ENCODE measurements at places on chromosomes 12 and 14.

GRCh38 chr12:66258011-66258410, 44.3 kb upstream of the HELB start:
- DNase-seq = peak; percentile 28

DNA sequence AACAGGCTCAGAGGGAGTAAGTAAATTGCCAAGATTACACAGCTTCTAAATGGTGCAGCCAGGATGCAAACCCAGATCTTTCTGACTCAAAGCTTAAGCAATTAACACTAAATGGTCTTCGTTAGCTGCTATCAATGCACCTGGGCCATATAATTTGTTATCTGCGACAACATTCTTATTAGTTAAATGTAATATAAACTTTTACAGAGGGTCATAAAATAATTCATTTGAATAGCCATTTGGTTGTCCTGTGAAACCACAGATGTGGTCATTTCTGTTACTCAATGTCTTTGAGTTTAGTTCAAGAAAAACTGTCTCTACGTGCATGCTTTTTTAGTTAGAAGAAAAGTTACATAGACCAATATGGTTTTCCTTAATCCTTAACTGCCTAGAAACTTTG, 22.1 kb upstream of the NAP1L1 start:
- DNase-seq = no peak

- DNase-seq = no peak
Measured at GRCh38 chr14:33931461-33931860, 19.4 kb downstream of the EGLN3 start.

GRCh38 chr14:34935488-34935887, 47.3 kb upstream of the SRP54 start:
- DNase-seq = no peak

DNA sequence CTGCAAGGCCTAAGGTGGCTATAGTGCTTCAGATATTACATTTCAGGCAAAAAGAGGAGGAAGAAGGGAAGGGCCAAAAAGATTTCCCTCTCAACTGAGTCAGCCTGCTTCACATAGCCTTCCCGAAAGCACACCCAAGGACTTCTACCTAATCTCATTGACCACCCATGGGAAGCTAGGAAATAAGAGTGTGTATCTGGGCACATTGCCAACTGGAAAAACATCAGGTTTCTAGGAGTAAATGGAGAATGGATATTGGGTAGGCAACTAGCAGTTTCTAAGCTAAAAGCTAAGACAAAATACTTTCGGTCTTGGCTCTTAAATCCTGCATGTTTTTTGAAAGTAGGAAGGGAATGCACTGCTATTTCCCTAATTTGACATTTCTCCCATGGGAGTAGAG, 221.7 kb upstream of the GRIP1 start:
- DNase-seq = peak; percentile 62

DNA sequence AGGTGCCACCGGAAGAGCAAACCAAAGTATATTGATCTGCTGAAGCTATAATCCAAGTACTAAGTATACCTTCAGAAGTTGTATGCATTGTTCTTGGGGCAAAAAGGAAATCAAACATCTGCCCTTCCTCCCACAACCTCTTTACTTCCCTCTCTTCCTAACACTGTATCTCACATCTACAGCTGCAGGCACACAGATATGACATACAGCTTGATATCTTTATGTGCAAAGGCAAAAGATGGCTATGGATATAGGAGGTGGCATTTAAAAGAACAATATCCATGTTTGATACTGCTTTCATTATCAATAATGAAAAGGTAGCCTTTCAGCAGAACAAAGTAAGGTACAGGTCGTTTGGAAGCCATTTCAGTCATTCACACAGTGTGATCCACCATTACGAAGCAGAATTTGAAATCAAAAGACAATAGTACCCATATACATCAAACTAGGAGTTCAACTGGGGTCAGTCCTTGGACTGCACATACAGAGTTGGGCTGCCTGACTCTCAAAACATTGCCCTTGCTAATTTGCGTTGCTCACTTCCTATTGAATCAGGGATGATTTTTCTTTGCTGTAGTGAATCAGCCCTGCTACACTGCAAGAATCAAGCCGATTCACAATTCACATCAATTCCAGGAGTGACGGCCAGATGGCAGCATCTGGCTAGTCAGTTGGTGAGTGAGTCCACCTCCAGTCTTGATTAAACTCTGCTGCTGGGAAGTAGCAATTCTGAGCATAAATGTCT, 8.9 kb downstream of the ANG start:
- DNase-seq = peak; percentile 75

GRCh38 chr12:16568873-16569272, 37.1 kb downstream of the LMO3 start:
- no peak for DNase-seq

- no peak for DNase-seq
Measured at GRCh38 chr14:94163796-94164195, 10.3 kb upstream of the PPP4R4 start.

DNA sequence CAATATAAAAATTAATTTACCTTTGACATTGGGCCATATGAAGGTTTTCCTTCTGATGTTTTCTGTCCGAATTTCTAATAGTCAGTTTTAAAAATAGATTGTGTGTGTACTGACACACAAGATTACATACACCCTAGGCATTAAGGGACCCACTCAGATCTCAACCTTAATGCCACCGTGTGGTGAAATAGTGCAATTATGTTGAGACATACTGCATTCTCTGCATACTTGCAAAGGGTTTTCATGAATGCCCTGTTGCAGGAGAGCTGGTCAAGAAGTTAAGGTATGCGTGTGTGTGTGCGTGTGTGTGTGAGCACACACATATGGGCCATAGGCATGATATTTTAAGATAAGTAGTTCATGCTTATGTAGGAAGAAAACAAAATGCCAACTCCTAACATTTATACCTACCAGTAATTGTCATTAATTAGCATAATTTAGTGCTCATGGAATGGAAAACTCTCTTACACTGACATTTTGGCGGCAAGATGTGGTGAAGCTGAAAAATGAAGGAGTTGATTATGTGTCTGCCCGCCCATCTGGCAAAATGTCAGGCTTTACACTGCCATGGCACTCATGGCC, 58.8 kb downstream of the PIK3C2G start:
- no peak for DNase-seq

DNA sequence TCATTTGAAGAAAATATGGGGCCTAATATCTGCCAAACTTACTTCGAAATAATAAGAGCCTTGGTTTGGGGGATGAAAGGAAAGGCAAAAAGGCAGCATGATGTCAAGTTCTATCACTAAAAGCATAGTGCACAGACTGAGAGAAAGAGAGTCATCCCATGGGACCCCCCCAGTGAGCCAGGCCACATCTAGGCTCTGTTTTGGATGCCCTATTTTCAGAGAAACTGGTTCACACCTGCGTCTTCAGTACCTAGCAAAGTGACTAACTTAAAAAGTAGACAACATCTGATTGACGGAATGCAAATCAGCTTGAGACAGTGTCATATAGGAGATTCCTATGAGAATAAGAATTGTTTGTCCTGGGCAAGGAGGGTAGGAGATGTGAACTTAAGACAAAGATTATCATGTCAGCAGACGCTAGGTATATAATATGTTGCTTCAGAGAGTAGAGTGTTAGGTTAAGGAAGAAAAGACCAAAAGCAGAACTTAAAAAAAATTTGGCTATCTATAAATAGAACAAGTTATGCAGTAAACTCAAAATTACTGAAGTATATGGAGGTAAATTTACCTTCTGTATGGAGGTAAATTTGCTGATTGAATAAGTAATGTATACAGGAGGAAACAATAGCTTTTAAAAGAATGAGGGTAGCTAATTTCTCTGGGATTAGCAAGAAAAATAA, 148.2 kb downstream of the SLC41A2 start:
- no peak for DNase-seq

GRCh38 chr14:85528897-85529631, 880 bp upstream of the FLRT2 start:
- peak; percentile 79 for DNase-seq

GRCh38 chr12:115227137-115227615, 543.2 kb upstream of the TBX3 start:
- no peak for DNase-seq

GRCh38 chr14:55277972-55278740, 6.9 kb downstream of the FBXO34 start:
- DNase-seq = no peak

GRCh38 chr12:109464642-109465351, 12.3 kb downstream of the KCTD10 start:
- DNase-seq = no peak

- no peak for DNase-seq
Measured at GRCh38 chr14:49992448-49992847, 99.6 kb downstream of the ARF6 start.

GRCh38 chr12:27221625-27222387, 22.3 kb upstream of the STK38L start:
- no peak for DNase-seq

- DNase-seq = no peak
Measured at GRCh38 chr14:35390577-35391387, 13.8 kb downstream of the NFKBIA start.

- no peak for DNase-seq
Measured at GRCh38 chr14:65237023-65237814, 134.9 kb upstream of the MAX start.

- DNase-seq = no peak
Measured at GRCh38 chr12:98861251-98861650, 216.2 kb downstream of the APAF1 start.

DNA sequence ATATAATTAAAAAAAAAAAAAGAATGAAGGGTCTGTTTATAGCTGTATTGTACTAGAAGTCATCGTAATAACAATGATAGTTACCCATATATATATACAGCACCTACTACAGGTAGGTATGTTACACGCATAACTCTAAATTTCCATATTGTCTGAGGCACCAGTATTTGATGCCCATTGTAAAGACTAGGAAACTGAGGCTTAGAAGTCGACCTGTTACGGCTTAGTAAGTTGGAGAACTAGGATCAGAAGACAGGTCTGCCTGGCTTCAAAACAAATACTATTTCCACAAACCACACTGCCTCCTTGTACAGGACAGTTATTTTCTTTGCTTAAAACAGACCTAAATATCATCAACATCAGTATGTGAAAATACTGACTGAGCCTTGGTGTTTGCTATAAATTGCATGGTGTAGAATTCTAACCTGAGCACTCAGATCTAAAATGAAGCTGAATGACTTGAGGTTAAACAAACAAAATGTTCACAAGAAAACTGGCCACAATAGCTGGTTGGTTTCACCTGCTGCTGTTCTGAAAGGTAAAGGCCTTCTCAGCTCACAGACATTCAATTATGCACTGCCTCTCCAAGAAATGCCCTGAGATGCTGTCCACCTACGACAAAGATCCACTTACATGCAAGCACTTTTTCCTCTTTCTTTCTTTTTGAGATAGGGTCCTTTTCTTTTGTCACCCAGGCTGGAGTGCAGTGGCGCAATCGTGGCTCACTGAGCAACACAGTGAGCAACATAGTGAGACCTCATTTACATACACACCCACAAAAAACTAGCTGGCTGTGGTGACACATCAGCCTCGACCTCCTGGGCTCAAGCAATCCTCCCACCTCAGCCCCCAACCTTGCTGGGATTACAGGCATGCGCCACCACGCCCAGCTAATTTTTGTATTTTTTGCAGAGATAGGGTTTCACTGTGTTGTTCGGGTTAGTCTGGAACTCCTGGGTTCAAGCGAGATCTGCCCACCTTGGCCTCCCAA, 35.7 kb downstream of the SSH1 start:
- no peak for DNase-seq

DNA sequence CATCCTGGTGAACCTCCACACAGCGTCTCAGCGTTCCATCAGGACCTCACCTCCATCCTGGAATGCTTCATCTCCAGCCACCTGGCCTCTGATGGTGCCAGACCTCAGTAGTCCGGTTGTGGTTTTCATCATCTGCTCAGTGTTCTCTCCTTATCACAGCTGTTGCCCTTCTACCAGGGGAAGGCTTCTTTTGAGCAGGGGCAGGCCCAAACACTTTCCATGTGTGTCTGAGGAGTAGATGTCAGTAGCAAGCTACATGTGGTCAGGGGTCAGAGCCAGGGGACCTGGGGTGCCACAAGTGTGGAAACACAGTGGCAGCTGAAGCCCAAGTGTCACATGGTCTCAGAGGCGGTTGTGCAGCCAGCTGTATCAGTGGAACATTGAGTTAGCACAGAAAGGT, 30.2 kb upstream of the FGD4 start:
- DNase-seq = no peak

DNA sequence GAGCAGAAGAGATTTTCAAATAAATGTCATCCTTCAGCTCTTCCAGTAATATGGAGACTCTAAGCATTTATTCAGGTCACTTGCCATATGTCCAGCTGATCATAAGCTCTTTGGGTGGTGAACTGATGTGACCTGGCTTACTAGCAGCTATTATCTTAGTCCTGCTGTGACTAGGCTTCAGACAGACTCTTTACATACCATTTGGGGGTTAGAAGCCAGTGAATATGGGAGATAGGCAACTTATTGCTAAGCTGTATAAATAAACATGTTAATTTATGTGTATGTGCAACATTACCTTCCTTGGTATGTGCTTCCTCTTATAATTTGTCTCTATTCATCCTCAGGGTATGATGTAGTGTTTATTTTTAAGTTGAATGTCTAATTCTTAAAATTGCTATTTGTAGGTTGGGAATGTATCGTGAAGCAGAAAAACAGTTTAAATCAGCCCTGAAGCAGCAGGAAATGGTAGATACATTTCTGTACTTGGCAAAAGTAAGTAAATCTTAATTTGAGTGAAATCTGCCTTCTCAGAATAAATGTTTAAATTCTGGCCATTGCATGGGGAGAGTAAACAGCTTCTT, 32.4 kb downstream of the TTC8 start:
- no peak for DNase-seq

DNA sequence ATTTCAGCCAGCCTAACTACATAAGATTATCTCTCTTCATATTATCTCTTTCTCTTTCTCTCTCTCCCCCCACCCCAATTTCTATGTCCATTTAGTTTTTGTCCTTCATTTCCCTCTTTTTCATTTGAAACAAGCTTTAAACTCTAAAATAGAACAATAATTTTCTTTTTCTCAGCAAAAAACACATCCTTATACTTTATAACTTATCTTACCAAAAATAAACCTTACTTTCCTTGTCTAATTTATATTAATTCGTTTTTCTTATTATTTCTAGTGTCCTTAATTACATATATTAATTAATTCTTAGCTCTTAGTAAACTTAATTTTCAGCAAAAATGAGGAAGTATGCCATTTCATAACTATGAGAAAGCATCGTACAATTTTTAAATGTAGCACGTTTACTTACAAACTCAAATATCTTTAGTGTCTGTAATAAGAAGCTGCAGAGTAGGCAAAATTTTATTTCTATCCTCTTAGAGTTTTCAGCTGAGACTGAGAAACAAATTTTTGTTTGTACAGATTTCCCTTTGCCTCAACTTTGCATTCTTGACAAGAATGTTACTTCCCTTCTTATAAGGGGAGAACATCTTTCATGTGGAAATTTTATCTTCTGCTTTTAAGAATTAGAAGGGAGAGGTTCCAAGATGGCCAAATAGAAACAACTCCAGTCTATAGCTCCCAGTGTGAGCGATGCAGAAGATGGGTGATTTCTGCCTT, 65.1 kb upstream of the ST8SIA1 start:
- no peak for DNase-seq
